ENCODE measurements at places on chromosomes 5 and 9.

- no peak for DNase-seq
Measured at GRCh38 chr5:179127136-179128040, 67.2 kb downstream of the ZNF354C start.

DNA sequence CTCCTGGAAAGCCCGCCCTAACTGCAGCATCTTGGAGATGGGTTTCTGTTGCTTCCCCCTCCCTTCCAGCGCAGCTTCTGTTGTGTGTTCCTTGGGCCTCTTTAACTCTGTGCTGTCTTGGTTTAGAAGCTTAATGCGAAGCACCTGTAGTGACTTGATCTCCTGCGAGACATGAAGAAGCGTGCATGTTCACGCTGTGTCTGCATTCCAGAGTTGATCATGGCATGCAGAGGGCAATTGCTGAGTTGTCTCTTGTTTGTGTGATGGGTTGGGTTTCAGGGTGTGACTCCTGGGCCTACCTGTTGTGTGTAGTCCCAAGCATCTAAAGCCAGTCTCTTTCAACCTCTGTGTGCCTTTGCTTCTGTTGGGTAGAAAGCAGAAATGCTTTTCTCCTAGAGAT lies 155.6 kb downstream of the SMARCA2 start:
- no peak for DNase-seq

- DNase-seq: no peak
Measured at GRCh38 chr9:16712787-16713186, 157.7 kb downstream of the BNC2 start.

DNA sequence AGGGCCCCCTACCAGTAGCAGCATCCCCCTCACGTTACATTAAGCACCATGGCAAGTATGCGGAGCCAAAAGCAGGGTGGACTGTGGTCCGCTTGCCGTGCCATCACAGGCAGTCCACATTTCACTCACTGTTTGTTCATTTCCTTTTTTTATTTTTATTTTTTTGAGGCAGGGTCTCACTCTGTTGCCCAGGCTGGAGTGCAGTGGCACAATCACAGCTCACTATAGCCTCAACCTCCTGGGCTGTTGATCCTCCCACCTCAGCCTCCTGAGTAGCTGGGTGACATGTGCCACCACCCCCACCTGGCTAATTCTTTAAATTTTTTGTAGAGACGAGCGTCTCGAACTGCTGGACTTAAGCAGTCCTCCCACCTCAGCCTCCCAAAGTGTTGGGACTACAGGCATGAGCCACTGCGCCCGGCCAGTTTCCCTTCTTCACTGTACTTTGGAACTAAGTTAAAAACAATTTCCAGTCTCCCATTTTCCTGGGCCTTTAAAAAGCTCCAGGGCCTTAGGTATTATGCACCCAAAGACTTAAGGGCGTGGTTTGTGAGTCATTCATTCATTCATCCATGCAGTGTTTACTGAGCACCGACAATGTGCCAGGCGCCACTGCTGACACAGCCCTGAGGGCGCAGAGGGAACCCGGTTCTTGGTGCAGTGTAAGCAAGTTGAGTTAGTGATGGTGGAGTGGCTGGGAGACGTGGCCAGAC lies 19.9 kb downstream of the PRRX2 start:
- no peak for DNase-seq

- no peak for DNase-seq
Measured at GRCh38 chr5:142063878-142064331, 44.7 kb upstream of the NDFIP1 start.

GRCh38 chr9:38318759-38319495 lies 73.6 kb upstream of the ALDH1B1 start:
- DNase-seq: peak; percentile 14

DNA sequence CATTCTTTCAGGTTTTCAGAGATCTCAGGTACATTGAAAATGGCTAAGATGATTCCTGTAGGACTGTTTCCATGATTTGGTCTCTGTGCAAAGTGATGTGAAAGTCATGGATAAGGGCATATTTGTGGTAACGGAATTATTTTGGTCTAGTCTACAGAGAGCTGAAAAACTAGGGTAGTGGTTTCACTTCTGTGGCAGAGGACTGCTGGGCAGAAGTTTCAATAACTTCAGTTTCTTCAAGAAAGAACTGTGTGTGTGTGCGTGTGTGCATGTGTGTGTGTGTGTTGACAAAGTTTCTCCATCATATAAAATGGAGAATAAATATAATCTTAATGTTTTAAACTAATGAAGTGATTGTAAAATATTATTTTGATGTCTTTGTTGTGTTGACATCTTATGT lies 4.3 kb downstream of the CNOT8 start:
- DNase-seq: no peak

DNA sequence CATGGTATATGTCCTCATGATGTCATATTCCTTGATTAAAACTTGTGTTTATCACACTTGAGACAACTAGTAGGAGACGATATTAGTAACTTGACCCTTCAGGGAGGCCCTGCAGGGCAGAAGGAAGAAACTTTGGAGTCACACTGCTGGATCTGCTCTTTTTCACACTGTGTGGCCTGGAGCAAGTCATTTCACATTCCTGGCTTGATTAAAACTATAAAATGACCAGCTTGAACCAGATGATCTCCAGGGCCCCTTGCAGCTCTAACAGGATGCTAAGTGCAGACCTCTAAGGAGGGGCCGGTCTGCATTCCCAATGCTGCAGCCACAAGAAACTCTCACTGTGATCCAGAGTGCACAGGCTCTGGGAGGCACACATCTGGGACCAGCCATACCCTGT lies 146.4 kb upstream of the ZNF366 start:
- no peak for DNase-seq

GRCh38 chr9:135570456-135570855 lies 8.9 kb downstream of the PAEP start:
- no peak for DNase-seq

DNA sequence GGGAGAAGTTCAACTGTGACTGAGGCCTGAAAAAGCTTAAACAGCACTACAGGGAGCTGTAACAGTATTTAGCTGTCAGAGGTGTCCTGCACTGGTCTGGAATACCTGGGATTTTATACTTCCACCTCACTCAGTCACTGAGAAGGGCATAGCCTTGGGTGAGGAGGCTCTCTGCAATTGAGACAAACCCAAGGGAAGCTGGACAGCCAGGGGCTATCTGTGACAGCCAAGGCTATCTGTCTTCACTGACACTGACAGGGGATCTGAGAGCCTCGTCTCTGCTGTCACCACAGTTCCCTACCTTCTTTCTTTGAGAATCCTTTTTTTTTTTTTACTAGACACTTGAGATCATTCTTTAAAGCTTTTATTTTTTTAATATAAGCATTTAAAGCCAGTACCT lies 356.2 kb upstream of the CD180 start:
- DNase-seq: no peak

DNA sequence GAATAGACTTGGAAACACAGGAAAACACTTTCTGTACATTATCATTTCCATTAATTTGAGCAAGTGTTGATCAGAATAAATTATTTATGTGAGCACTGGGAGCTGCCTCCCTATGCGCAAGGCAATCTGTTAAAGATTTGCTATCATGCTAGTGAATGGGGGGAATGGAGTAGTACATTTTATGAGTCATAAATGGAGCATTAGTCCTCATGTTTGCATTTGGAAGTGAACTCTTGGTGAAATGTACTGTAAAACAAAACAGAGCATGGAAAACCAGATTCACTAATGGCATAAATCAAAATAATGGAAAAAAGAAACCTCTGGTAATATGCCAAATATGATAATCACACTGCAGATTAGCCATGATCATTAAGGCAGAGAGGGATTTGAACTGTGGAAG lies 40.5 kb upstream of the TMC1 start:
- no peak for DNase-seq

DNA sequence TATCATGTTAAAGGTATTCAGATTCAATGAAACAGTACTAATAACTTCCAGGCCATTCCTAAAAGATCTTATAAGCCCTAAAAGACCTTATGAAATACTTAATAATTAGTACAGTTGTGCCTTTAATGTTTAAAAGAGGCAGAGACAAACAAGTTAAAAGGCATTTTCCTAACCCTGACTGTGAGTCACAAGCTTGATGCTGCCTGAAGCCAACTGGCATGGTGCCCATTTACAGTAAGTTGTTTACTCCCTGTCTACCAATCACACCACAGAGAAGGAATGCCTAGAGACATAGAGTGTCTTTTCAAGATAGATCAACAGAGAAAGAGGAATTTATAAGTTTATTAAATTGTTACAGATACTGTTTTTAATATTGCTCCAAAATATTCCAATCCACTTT lies 47.8 kb downstream of the NR3C1 start:
- DNase-seq: peak; percentile 56

- peak; percentile 8 for DNase-seq
Measured at GRCh38 chr5:56802205-56802604, 13.1 kb upstream of the MAP3K1 start.

- DNase-seq: no peak
Measured at GRCh38 chr5:5037674-5038073, 102.5 kb upstream of the ADAMTS16 start.

- DNase-seq: no peak
Measured at GRCh38 chr5:112253478-112254250, 165.4 kb downstream of the EPB41L4A start.

DNA sequence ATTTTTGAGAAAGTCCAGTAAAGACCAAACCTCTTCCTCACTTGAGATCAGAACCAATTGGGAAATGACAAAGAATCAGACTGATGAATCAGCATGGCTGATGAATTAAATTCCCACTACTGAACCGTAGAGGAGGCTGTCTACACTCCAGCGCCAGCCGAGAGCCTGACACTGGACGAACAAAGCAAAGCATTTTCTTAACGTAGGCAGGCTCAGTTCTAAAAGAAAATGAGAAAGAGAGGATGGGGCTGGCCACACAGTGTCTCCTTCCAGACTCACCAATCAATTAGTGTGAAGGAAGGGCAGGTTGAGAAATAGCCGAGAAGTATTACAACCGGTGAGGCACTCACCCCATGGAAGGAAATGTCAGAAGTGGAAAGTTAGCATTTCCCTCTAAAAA lies 49.4 kb downstream of the ITGA1 start:
- no peak for DNase-seq

DNA sequence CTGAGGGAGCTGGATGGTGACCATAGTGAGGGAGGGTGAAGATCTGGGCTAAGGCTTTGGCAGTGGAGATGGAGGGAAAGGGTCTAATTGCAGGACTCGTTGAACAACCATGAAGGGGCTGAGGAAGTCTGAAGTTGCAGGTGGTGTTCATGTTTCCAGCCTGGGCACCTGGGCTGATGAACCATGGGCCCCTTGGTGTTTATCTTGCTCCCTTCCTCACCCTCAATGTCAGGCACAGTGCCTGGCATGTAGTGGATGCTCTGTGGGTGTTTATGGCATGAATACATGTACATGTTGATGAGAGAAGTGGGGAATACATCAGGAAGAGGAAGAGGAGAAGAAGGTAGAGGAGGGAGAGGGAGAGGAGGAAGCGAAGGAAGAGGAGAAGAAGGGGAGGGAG lies 31.3 kb upstream of the COL15A1 start:
- no peak for DNase-seq

DNA sequence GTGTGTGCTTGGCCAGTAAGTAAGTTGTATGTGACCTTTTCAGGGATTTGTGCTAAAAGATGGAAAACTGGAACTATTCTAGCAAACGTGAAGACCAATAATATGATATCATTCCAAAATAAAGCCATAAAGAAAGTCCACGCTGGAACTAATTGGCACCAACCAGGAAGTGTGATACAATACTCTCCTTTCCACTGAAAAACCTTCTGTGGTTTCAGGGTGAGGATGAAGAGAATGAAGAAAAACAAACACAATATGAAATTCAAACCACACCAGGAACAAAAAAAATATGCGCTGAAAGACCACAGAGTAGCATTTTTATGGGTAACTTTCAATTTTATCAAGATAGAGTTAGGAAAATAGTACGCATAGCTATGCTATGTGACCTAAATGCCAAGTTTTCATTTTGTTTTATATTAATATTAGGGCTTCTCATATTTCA lies 105.8 kb downstream of the EFNA5 start:
- no peak for DNase-seq

- DNase-seq: peak; percentile 45
Measured at GRCh38 chr5:133926489-133927299, 41.7 kb downstream of the C5orf15 start.

GRCh38 chr5:80387063-80387768 lies 20.6 kb upstream of the ZFYVE16 start:
- no peak for DNase-seq

DNA sequence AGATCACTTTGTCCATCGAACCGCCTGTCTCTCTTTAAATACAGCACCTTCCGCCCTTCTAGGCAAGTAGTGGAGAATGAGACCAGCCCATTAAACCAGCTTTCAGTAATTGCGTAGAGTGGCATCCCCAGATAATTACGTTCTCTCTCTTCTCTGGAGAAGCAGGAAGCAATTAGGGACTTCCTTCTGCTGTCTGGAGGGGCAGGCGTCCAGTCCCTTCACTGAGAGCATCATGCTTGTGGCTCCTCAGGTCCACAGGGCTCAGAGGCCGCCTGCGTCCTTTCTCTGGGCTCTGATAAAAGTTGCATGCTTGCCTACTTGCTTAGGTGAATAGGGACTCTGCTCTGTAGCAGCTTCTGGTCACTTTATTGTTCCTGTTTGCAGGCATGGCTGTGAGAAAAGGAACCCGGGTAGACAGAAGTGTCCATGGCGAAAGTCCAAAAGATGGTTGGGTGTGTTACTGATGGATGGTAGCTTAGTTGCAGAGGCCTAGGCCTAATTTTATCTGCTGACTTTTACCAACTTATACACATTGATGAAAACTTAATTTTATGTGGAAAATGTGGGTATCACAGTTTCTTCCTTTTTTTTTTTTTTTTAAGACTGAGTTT lies 299.1 kb upstream of the PANK3 start:
- DNase-seq: peak; percentile 71

GRCh38 chr5:51556833-51557232 lies 173.6 kb downstream of the ISL1 start:
- no peak for DNase-seq

GRCh38 chr5:125290935-125291334 lies 544.5 kb upstream of the ZNF608 start:
- DNase-seq: no peak

GRCh38 chr5:10384483-10384882 lies 31.0 kb downstream of the MARCHF6 start:
- no peak for DNase-seq

DNA sequence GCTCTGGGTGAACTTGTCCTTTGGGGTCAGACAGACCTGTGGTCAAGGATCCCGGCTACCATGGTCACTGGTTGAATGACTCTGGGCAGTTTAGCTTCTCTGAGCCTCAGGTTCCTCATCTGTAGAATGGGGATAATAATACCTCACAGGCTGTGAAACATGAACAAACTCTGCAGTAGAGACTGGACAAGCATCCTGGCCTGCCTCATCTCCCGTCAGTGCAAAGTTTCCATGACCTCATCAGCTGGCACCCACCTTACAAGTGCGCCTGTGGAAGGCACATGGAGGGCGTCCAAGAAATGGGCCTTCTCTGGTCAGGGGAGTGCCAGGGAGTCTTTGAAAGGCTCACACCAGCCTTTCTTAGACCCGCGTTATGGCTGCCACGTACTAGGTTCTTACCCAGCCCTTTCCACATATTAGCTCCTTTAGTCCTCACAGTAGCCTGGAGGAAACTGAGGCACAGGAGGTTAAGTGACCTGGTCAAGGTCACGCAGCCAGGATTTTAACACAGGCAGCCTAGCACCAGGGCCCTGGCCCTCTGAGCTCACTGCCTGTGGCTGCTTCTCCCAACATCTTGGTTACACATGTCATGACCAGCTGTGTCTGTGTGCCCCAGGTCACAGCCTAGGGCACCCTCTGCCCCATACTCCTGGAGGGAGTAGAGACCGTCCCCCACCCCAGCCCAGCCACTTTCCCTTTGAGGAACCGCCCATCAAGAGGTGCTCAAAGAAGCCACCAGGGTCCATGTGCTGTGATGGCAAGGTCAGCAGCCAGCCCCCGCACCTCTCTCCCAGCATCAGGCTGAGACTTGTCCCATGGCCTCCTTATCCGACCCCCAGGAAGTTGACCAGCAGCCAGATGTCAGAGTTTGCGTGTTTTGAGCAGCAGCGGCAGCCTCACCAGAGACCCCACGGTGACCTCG lies 39.4 kb upstream of the RPL26L1 start:
- no peak for DNase-seq
